Camera-type eye (tissue), 1 donor: ENCODE measurements at places on chromosomes 11 and 22. TPM values are rescaled to one million over a fixed set of nuclear protein-coding genes. Genes with fewer than 3 reads are reported as not detected.

Gene APOA4
- not detected for total RNA-seq

Gene CAVIN3
- 38.2 TPM for total RNA-seq

Gene MMP1
- total RNA-seq, result not detected

Gene RFPL2
- not detected for total RNA-seq

Gene PKDREJ
- 0.05 TPM for total RNA-seq

Gene OR2D2
- total RNA-seq, result 0.38 TPM

Gene RASSF10
- 2.0 TPM for total RNA-seq

Gene VSIG2
- 0.55 TPM for total RNA-seq

Gene ANKK1
- 0.33 TPM for total RNA-seq

Gene DNAJB7
- total RNA-seq, result not detected

Gene RIC3
- total RNA-seq, result 45.7 TPM

Gene COX8A
- total RNA-seq, result 199 TPM

Gene FOXRED1
- 33.1 TPM for total RNA-seq

Gene TSKU
- 31.2 TPM for total RNA-seq

Gene TUB
- total RNA-seq, result 80.9 TPM

Gene OR10A2
- 0.22 TPM for total RNA-seq

Gene SAA4
- not detected for total RNA-seq

Gene APOL4
- 12.1 TPM for total RNA-seq

Gene SCARF2
- total RNA-seq, result 16.8 TPM

Gene SLC22A8
- total RNA-seq, result 8.5 TPM

Gene HTR3A
- 0.16 TPM for total RNA-seq

Gene GLYATL1
- total RNA-seq, result 5.0 TPM

Gene IFITM2
- total RNA-seq, result 11.1 TPM

Gene APOBEC3B
- total RNA-seq, result 1.8 TPM

Gene SGSM1
- total RNA-seq, result 3.6 TPM

Gene OR8G5
- total RNA-seq, result not detected

Gene MPPED1
- total RNA-seq, result 11.1 TPM

Gene TRIM51
- not detected for total RNA-seq

Gene AQP11
- 7.9 TPM for total RNA-seq

Gene TMPRSS6
- total RNA-seq, result not detected

Gene FOLR2
- 11.8 TPM for total RNA-seq

Gene TOMT
- total RNA-seq, result not detected

Gene MRPL21
- 33.3 TPM for total RNA-seq

Gene NEFH
- 1.8 TPM for total RNA-seq

Gene PGA4
- total RNA-seq, result 1.1 TPM

Gene BCO2
- total RNA-seq, result 16.1 TPM

Gene PDGFB
- total RNA-seq, result 10.4 TPM

Gene LARGE1
- total RNA-seq, result 45.8 TPM

Gene UPB1
- total RNA-seq, result 2.5 TPM

Gene NAP1L4
- 232 TPM for total RNA-seq

Gene VWCE
- total RNA-seq, result 2.5 TPM

Gene SMC1B
- total RNA-seq, result 0.11 TPM

Gene OR51S1
- total RNA-seq, result not detected

Gene GAL3ST1
- 2.7 TPM for total RNA-seq

Gene SULT4A1
- 10.0 TPM for total RNA-seq

Gene RAB39A
- total RNA-seq, result 16.5 TPM

Gene YPEL1
- 26.9 TPM for total RNA-seq

Gene KCTD14
- total RNA-seq, result 2.7 TPM

Gene IFITM10
- 9.5 TPM for total RNA-seq

Gene ACR
- total RNA-seq, result not detected
